ENCODE measurements at places on chromosomes 7 and 10.
A peak's percentile ranks its signal among the peaks of the same experiment; 100 is the strongest.

DNA sequence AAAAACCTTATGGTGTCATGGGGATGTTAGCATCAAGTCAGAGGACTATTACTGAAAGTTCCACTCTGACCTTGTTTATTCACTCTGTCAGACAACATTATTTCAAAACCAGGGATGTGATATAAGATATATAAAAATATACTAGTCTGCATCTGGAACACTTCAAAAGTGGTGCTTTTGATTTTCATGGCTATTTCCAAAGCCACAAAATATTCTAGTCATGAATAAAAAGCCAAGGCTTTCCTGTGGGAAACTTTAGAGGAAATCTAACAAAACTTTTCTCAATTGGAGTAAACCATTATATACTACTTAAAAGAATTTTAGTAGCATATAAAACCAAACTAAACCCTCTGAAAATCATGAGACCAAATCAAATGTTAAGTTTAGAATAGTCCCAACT lies 205.2 kb downstream of the TMEM26 start:
- DNase-seq: no peak

DNA sequence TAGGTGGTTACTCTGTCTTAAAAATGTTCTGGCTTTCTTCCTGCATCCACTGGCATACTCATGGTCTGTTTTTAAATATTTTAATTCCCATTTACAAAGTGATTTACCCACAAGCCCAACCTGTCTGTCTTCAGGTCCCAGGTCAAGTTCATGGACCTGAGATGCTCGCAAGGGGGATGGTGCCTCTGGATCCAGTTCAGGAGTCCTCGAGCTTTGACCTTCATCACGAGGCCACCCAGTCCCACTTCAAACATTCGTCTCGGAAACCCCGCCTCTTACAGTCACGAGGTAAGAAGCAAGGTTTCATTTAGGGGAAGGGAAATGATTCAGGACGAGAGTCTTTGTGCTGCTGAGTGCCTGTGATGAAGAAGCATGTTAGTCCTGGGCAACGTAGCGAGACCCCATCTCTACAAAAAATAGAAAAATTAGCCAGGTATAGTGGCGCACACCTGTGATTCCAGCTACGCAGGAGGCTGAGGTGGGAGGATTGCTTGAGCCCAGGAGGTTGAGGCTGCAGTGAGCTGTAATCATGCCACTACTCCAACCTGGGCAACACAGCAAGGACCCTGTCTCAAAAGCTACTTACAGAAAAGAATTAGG lies 8.7 kb downstream of the ZKSCAN1 start:
- DNase-seq: no peak

DNA sequence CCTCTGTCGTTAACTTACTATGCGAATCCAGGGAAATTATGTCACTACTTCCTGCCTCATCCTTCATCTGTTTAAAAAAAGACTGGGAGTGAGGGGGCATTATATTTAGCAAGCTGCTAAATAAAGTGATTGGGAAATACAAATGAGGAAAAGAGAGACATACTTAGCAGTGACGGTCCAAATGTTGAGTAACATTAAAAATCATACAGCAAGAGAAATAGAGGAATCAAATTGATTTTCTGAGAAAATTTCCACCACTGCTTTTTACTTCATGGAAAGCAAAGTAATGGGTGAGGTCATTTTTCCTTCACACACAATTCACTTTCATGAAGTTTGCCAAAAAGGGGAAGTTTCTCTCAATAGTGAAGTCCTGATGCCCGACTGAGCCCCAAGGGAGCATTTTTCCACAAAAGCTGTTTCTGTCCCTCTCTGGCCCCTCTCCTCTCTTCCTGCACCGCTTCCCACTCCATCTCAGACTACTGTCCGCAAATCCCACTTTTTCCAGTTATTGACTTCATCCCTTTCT lies 61.9 kb upstream of the ADO start:
- DNase-seq: no peak

DNA sequence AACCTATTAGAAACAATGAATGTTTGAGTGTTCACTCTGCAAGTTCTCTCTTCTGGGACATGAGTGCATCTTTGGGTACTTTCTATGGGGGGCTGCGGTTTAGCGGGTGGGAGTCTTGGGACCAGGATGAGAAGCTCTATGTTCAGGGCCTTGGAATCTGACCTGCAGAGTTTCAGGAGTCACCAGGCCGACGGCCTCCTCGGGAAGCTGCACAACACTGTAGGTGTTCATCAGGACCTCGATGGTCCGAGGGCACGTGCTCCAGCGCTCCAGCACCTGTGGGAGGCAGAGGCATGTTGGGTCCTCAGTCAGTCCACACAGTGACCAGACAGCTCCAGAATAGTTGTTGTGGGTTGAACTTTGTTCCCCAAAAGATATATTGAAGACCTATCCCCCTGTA lies 8.9 kb upstream of the GBX1 start:
- DNase-seq: no peak

DNA sequence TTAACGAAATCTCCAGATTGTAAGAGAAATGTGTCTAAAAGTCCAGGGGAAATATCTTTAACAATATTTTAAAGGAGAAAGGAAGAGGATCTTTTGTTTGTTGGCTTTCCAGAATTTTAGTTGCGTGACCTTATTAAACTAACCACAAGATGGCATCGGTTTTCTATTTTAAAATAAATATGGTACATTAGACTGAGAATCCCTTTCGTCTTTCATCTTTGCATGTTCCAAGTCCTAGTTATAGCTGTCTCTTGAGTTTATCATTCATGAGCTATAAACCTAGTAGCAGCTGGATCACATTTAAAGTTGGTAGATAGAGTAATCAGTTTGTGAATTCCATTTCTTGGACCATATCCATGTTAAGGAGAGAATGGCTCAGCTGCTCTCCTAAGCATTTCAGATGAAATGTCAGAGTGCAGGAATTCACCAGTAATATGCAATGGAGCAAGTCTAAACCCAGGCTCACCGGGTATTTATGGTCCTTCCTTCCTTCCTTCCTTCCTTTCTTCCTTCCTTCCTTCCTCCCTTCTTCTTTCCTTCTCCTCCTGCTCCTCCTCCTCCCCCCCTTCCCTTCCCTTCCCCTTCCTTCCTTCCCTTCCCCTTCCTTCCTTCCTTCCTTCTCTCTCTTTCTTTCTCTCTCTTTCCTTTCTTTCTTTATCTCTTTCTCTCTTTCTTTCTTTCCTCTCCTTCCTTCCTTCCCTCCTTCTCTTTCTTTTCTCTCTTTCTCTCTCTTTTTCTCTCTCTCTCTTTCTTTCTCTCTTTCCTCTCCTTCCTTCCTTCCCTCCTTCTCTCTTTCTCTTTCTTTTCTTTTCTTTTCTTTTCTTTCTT lies 57.8 kb upstream of the RAB18 start:
- DNase-seq: no peak

DNA sequence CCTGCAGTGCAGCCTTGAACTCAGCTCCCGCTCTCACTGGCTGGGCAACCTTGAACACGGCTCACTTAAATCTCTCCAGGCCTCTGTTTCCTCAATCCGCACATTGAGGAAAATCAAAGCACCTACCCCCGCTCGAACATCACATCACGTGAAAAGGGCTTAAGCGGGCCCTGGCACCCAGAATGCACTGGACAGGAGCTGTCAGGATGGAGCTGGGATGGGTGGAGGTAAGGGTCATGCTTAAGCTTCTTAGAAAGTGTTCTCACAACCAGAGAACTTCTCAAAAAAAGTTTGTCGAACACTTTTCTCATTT lies 55.7 kb upstream of the MGMT start:
- DNase-seq: no peak

DNA sequence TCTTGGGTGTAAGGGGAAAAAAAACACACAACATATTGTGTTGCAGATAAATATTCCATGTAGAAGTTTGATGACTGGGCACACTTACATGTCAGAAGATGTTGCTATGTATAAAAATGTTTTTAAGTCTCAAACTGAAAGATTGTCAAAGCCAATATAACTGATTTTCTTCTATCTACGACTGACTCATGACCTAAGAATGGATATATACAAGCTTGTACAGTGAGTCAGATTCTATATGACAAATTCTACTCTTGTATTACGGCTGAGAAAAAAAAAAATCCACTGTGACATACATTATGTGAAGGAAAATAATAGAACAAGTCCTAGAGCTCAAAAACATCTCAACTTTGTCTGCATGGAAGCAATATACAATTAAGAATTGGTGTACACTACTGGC lies 343.0 kb upstream of the PCDH15 start:
- DNase-seq: no peak

DNA sequence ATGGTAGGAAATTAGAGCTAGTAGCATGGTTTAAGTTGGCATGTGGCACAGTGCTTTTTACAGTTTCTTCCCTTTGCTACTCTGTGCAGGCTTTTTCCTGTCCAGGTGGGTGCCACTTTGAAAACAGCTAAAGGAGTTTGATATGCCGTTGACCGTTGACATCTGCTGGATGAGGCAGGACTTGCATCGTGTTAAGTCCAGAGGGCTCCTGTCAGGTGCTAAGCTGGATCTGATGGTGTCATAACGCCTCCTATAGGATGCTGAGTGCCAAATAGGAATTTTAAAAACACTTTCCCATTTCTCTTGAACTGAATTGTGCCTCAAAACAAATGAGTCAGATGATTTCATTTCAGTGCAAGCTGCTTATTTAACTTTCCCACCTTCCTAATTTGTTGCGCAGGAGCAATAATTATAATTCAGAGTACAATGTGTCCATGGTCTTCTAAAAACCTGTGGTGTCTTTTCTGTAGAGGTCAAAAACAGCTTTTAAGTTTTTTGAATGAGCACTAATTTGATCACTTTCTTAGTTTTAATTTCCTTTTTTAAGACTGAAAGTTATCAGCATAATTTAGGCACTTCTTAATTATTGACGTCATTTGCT lies 178.3 kb downstream of the CDCA7L start:
- DNase-seq: peak; percentile 70

GRCh38 chr7:76232698-76233097 lies 31.0 kb downstream of the SRRM3 start:
- DNase-seq: no peak

- DNase-seq: no peak
Measured at GRCh38 chr7:26378016-26378415, 86.4 kb downstream of the SNX10 start.

DNA sequence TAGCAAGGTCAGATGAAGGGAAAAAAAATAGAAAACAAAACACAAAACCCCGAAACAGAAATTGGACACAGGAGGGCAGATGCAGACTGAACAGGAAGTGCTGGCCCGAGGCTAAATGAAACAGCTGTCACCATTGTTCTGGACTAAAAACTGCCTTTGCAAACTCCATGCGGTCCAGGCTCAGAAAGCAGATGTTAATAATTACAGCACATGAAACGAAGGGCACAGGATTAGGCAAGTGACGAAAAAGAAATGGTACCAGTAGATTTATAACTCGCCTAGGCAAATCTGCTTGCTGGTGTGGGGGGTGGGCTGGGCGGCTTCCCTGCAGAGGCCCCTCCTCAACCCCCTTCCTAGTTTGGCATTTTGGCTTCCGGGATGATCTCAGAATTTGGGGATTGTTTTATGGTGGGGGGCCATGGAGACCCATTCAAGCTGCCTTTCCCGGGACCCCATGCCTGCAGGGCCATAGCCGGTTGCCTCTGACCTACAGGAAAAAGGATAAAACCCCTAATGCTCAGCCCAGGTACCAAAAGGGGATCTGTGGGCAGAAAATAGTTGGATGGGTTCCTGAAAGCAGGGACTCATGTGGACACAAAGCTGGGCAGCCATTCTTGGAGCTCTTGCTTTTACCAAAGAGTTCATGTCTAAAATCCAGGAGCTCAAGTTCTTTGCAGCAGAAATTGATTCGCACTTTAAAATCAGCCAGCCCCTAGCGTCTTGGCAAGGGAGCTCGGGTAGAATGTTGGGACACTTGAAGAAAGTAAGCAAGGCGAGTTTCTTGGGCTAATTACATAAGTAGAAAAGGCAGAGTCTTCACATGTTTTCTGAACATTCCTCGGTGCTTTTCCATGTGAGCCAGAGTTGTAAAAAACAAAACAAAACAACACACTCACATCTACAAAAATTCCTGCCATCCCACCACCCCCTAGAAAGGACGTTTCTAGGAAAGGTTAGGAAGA lies 39.0 kb upstream of the EMX2 start:
- DNase-seq: no peak

- no peak for DNase-seq
Measured at GRCh38 chr10:50373821-50374501, 122.6 kb upstream of the ASAH2 start.

DNA sequence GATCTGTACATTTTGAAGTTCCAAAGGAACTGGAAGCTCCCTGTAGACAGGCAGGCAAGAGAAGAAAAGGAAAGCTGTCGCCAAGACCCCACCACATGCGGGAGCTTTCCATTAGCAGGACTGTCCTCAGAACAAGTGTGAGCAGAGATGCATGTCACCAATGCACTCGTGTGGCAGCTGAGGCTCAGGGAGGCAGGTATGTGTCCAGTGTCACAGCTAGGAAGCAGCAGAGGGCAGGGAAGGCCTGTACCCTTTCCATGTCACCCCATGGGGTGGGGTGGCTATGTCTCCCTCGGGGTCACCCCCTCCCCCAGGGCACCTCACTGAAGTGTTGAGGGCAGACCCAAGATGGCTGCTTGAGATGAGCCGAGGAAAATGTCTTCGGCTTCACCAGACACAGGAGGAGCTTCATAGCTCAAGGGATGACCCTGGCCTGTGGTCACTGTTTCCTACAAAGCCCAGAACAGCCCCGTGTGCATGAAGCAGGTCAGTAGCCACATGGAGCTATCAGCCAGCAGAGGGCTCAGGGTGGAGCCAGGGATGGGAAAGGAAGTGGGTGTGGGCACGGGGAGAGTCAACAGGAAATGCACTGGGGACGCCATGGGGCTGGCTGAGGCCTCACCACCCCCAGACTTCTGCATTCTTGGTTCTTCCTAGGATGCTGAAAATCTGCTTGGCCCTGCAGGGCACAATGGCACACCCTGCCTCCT lies 96.6 kb downstream of the FAM53B start:
- no peak for DNase-seq

GRCh38 chr10:59434463-59435321 lies 72.3 kb upstream of the FAM13C start:
- peak; percentile 28 for DNase-seq

DNA sequence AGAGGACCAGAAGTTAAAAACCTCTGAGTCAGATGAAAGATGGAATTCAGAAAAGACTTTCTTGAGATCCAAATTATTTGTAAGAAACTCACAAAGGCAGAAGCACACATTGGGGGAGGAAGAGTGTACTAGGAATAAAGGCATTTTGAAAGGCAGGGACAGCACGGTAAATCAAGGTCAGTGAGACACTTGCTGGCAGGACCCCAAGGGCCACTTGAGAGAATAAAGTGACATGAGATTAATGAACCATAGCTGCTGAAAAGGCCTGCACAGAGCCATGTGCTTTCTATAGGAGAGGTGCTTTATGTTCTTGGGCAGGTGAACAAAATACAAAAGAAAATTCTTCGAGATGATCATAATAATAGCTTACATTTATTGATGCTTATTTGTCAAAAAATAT lies 929.9 kb upstream of the MBL2 start:
- DNase-seq: no peak

GRCh38 chr7:155360495-155361345 lies 63.0 kb downstream of the INSIG1 start:
- DNase-seq: no peak

GRCh38 chr7:92781117-92781720 lies 55.2 kb downstream of the CDK6 start:
- no peak for DNase-seq

All from astrocyte of the cerebellum (primary cell).